ENCODE measurements at places on chromosomes 3 and 15.

DNA sequence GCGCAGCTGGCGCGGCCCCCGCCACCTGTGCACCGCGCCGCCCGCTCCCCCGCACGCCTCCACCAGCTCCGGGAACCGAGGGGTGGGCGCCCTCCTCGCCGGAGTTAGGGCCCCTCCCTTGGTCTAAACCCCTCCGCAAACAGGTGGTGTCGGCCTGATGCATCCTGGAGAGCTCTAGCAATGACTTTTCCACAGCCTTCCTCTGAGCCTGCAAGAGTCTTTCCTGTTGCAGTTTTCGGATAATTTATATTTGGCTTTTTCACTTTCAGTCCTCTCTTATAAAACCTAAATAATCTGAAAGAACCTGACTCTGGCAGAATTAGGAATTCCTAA, 334 bp upstream of the IGSF11 start:
- DNase-seq, result no peak

DNA sequence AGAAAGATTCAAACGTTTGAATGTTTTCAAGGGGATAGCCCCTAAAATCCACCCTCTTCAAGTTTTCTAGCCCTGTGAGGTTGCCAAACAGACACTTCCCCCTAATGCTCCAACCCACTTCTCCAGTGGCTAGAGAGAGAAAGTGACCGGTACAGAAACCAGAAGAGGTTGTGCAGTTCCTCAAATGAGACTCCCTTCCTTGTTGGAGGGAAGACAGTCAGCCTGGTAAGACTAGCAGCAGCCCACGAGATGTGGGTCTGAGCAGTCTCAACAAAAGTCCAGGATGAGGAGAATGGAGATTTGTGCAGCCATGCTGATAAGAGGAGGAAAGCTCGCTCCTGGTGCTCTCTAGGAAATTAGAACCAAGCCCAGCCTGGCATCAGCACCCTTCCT, 222.8 kb upstream of the TPRG1 start:
- DNase-seq, result no peak

DNA sequence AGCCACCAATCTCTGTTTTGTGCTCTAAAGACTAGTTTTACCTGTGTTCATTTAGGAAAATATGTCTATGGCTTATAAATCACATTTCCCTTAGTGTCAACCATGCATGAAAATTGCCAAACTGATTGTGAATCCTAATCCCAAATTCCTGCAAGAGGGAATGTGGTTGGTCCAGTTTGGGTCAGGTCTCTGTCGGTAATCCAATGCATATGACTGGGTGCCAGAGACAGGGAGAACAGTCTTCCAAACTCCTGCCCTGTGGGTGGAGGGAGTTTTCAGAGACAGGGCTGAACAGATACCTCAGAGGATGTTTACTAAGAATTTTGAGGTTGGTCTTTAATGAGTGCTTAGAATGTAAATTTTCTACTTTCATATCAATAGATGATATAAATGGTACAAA, 300.5 kb upstream of the ARL6 start:
- no peak for DNase-seq

DNA sequence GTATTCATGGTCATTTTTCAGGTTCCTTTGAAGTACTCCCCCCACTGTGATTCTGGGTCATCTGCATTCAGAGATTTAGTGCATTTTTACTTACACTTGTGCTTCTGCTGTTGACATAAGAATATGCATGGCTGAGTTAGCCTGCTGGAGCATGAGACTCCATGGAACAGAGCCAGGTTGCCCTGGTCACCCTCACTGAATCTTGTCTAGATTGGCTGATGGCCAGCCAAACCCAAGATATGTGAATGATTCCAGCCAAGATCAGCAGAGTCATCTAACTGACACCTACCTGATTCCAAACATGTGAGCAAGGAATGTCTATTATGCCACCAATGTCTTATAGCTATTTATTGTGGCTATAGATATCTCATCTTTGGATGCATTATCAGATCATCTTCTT, 25.1 kb downstream of the DTWD1 start:
- no peak for DNase-seq

- DNase-seq, result no peak
These were observed 244.4 kb upstream of the TRIM42 start for GRCh38 chr3:140433431-140433830.

DNA sequence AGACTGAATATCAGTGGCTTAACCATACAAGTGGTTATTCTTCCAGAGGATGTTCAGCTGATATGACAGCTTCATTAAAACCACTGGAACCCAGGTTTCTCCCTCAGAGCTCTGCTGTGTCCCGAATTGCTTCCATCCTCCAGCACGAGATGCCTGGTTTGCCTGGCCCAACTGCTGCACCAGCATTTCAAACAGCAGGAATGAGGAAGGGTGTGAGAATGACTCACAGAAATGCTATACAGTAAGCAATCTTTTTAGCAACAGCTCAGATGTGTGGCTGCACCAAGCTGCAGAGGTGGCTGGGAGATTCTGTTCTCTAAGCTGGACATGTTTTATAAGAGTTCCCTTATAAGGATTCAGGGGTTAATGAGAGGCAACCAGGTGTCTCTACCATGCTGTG, 271.0 kb downstream of the GABRG3 start:
- DNase-seq, result no peak

DNA sequence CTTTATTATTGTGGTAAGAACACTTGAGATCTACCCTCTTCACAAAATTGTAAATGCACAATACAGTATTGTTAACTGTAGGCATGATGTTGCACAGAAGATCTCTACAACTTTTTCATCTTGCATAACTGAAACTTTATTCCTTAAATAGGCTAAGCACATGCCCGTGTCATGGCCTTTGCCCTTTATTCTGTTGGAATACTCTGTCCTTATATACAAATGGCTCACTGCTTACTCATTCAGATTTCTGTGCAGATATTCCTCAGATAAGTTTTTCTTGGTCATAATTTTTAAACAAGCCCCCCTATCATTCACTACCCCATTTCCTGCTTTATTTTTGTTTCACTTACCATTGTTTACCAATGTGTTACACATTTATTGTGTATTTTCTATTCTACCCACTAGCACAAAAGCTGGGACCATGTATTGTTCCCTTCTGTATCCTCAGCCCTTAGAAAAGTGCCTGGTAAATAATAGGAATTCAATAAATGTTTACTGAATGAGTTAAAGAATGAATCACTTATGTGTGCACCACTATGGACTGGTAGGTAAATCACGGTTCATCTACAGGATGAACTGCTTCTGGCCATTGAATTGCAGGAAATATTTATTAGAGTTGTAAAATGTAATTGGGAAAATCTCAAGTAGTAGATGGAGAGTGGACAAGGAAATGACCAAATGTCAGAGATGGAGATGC, 151.0 kb downstream of the CPNE4 start:
- no peak for DNase-seq

DNA sequence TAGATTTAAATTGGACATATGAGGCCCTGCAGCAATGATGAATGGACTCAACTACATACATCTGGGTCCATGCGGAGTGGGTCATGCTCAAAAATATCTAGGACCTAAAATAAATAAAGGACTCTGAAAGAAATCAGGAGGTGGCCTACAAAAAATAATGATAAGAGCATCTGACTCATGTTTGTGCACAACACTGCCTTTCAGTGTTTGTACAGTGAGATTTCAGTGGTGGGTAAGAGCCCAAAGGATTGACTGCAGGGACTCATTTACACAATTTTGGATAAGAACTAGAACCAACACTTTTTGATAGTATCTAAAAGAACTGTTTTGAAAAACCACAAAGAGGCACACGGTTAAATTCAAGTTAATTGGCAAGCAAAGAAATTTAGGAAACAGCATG, 285.5 kb downstream of the SLC9A9 start:
- DNase-seq, result no peak

- DNase-seq, result no peak
These were observed 33.3 kb downstream of the PTPN23 start for GRCh38 chr3:47414161-47414564.

- no peak for DNase-seq
These were observed 633.1 kb upstream of the TBL1XR1 start for GRCh38 chr3:177830411-177830849.
